Brain pericyte (primary cell): ENCODE measurements at places on chromosomes 5 and 9.

- no peak for DNase-seq
These were observed 22.2 kb downstream of the ITGA1 start for GRCh38 chr5:52809884-52810283.

GRCh38 chr9:134365791-134366222, 39.6 kb downstream of the RXRA start:
- DNase-seq: no peak

GRCh38 chr9:80185112-80185738, 613.5 kb downstream of the TLE4 start:
- no peak for DNase-seq

GRCh38 chr9:37927601-37928551, 23.9 kb upstream of the SLC25A51 start:
- no peak for DNase-seq

GRCh38 chr9:136567651-136568287, 21.9 kb upstream of the NOTCH1 start:
- no peak for DNase-seq

DNA sequence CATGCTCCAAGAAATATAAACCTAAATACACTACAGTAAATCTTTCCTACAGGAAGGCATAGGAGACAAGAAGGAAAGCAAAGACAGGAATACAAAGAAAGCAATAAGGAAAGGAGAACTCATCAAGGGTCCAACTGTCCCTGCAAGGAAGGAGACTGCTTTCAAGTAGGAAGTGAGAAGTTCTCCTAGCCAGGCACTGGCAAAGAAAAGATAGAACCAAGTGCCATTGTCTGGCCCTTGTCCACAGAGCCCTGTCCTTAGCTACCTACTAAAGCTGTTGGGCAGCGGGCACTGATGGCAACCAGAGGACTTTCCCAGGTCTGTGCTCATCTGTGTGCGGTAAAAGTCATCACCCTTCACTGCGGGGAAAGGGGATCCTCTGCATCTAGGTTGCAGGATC, 108.2 kb downstream of the KLHL3 start:
- no peak for DNase-seq

- DNase-seq: no peak
These were observed 63.8 kb downstream of the VAV2 start for GRCh38 chr9:133928248-133928764.

DNA sequence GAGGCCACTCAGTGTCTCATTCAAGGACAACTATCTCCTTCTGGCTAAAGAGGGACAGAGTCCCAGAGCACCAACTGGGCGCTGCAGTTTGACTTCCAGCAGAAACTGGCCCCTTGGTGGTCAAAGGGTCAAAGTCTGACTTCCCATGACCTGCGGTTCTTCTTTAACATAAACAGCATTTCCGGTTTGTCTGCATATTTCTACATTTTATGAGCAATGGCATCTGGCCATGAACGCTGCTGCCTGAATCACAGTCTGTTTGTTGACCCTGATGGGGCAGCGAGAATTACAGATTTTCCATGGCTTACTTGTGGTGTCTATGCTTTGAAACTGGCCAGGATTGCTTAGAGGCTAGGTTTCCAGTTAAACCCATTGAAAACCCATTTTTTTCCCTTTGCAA, 1.3 kb downstream of the TNFSF15 start:
- DNase-seq: no peak

DNA sequence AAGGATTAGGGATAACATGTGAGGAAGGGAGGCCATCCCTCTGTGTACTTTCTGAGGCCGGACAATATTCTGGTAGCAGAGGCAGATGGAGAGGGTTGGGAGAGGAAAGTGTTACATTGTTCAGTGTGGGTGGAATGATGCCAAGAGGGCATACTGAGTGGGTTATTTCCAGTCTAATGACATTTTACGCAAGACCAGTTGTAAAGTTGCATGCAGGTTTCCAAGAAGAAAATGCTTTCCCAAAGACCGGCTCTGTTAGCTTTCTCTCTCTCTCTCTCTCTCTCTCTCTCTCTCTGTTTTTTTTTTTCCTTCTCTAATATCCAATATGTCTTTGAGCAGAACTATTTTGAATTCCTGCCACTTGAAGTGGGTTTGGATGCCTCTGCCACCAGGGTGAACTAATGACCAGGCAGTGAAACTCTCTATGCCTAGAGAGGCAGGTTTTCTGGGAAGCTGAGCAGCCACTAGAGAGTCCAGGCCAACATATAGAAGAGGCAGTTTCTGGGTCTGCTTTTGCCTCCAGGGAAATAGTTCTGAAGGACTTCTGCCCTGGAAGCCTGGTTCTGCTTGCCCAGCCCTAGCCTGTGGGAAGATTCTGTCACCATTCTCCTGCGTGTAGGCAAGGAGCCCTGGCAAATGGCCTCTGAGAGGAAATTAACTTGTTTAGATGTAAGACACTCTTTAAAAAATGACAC, 24.4 kb upstream of the ZNF366 start:
- DNase-seq: no peak

DNA sequence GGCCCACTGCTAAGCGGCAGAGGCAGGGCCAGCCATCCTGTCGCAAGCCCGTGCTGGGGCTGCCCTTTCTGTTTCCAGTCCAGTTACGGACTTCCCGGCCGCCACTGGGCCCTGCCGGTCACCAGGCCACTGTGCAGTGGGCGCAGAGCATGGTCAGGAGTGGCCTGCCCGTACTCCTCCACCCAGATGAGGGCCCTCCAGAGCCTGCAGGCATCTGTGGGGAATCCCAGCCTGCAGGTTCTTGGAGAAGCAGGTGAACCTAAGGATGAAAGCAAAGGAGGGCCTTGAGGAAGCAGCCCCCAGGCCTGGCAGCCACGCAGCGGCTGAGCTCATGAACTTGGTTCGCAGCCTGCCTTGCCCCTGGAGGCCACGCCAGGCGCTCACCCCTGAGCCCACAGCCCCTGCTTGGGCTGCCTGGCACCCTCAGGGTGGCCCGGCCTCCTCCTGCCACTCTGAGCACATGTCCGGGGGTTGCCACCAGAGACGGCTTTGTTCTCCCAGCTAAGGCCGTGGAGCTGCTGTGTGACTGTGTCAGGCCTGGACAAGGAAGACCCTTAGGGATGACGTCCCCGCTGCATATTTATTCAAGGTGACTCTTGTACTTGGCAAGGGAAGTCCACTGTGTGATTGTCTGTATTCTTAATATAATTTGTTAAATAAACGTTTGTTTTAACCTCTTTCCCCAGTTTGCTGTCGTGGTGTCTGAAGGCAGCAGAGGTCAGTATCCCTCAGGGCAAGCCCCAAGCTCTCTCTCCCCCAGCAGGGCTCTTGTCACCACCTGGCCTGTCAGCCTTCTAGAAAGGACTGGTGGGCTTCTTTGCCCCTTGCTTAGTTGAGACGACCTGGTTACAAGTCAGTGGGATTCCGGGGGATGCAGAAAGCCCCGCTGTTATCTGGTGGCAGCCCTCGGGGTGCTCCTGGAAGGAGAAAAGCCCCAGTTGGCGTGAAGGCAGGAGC, 107.1 kb upstream of the LMX1B start:
- DNase-seq: no peak

DNA sequence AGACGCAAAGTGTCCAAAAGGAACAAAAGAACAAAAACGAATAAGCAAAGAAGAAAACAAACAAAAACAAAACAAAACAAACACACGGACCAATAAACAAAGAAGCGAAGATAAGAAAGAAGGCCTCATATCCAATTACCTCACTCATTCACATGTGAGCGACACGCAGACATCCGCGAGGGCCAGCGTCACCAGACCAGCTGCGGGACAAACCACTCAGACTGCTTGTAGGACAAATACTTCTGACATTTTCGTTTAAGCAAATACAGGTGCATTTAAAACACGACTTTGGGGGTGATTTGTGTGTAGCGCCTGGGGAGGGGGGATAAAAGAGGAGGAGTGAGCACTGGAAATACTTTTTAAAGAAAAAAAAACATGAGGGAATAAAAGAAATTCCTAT, 28.3 kb upstream of the WWC1 start:
- DNase-seq: no peak

- no peak for DNase-seq
These were observed 5.6 kb upstream of the BNIP1 start for GRCh38 chr5:173138707-173139106.

DNA sequence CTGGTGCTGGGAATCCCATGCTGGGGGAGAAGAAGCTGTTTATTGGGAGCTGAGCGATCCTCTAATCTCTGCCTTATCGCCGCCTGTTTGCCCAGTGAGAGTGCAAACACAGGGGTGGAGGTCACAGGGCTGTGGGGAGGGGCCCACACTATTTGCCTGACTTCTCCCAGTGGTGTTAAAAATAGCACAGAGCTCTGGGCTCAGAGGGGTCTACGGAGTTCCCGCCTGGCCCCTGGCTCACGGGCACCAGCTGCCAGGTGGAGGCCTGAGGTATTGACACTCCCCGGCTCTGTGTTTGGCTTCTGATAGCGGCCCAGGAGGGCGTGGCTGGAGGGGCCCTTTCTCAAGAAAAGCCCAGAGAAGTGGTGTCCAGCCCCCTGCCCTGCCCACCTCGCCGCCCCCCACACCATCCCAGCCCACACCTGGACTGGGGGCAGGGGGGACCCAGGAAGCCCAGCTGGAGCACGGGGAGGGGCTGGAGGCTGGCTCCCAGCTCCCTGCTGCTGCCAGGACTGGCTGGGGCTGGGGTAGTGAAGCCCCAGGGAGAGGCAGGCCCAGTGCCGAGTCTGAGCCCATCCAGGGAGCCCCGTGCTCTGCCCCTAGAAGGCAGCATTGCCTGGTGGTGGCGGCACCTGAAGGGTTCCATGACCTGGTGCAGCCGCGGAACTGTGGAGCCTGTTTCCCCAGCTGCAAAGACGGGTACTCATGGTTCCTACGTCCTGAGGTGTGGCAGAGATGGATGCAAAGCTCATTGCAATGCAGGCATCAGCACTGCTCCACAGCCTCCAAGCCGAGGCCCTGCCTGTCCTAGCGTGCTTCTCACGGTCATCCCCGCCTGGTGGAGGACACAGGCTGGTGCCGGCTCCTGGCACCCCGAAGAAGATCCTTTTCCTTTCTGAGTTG, 35.7 kb upstream of the EGFL7 start:
- DNase-seq: no peak

DNA sequence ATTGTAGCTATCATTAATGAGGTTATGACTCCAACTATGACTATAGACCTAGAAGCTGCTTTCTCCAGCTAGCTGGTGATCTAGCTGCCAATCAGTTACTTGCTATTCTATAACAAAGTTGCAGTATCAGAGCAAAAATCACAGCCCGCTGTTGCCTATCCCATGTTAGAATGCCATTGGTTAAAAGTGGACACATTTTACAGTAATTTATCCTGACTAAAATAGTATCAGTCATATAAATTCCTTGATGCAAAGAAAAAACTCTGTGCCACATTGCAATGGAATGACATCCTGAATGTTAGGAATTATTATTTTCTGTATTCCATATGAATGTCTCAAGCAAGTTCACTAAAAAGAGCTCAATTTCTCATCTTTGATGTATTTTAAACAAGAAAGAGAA, 626.5 kb downstream of the PDE4D start:
- DNase-seq: no peak

DNA sequence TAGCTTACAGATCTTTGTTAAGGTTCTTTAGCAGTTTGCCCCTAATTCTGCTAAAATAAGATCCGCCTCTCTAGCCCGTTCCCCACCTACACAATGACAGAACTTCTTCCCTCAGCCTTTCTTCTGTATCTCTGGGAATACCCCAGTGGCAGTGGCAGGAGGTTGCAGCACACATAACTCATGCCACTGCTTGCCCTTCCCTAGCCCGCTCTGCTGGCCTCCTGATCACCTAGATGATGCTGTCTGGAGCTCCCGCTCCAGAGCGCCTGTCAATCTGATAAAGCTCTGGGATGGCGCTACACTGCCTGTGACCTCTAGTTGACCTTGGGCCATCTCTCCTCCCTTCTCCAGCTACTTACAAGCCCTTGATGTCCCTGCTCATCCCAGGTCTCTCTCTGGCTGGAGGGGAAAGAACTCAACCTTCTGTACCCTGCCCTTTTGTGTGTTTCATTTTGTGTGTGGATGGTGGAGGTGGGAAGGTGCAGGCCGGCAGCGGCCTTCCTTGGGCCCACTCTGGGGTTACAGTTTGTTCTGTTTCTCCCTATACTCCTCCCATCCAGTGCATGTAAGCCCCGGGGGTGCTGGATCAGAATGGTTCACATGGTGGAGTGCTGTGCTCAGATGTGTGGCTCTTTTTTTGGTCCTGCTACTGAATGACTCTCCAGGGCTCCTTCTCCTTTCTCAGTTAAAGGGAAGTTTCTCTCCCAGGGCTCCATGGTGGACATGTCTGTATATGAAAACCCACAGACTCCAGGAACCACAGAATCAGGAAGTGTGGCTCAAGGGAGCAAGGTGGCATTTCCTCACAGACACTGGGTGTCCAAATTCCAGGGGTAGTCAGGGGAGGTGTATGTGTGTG, 29.1 kb downstream of the MTX3 start:
- DNase-seq: no peak

GRCh38 chr5:98130261-98131035, 643.0 kb upstream of the RGMB start:
- no peak for DNase-seq

DNA sequence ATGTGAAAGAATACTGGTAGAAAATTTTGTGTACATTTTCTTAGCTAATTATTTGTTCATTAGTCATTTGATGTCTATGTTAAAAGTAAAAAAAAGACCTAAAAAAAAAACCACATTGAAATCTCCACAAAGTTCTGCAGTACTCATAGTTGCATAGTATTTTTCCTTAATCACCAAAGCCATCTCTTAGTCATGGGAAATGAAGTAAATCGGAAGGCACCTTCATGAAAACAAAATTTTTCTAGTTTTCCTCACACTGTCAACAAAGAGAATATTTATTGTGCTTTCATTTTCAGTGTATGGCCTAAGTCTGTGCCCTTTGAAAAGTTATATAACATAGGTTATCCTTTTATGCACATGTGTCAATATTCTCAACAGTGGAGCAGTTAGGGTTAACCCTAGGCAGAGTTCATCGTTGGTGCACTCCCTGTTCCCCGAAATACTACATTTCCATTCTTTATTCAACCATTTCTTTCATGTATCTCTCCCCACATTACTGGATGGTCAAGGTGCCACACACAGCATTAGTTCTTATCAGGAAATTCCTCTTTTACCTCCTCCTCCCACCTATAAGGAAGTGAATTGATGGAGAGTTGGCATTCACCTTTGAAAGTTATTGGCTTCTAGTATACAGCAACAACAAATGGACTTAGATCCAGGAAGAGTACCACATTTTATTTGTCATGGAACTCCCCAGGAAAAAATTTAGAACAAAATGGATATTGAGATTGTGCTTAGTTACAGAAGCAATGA, 93.1 kb downstream of the NUDT12 start:
- no peak for DNase-seq

- no peak for DNase-seq
These were observed 992 bp downstream of the SETD9 start for GRCh38 chr5:56910210-56910965.

DNA sequence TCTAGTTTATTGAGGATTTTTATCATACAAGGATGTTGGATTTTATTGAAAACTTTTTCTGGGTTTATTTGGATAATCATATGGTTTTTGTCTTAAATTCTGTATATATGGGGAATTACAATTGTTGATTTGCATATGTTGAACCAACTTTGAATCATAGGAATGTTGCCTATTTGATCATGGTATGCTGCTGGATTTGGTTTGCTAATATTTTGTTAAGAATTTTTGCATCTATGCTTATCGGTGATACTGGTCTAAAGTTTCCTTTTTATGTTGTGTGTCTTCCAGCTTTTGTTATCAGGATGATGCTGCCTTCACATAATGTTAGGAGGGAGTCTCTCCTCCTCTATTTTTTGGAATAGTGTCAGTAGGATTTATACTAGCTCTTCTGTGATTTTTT, 745.0 kb downstream of the PRELID2 start:
- no peak for DNase-seq
